ENCODE measurements at places on chromosomes 3 and 15.

DNA sequence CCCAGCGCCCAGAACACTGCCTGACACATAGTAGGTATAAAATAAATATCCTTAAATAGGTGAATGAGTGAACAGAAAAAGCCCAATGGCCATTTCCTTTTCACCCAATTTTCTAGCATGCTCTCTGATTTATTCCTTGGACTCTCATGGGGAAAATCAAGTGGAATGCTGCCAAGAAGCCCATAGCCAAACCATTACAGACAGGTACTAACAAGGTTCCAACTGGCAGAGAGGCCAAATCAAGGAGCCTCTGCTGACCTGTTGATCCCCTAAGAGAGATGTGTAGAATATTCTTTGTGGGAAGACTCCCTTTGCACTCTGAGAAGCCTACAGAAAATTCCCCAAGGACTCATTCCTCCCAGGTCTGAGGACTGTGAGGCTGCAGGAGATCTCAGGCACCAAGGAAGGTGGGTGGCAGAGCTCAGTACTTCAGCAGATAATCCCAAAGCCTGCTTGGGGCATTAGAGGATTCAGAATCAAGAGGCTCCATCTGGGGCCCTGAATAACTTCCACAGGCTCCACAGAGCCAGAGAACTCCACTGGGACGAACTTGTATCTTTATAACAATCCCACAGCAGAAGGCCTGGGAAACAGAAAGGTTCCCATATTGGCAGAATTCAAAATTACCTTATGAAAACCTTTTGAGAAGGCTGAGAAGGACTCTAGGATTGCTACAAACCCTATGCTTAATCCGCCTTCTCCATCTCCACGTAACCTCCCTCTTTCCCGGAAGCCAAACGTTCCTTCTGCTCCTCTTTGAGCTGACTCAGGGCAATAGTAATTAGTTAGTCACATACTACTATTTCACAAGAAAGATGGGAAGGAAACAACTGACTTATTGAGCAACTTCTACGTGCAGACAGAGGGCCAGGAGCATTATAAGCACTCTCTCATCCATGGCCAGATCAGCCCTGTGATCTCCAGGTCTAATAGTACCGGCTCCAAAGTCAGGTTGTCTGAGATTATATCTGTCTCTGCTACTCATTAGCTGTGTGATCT lies 34.5 kb downstream of the PRICKLE2 start:
- no peak for DNase-seq

DNA sequence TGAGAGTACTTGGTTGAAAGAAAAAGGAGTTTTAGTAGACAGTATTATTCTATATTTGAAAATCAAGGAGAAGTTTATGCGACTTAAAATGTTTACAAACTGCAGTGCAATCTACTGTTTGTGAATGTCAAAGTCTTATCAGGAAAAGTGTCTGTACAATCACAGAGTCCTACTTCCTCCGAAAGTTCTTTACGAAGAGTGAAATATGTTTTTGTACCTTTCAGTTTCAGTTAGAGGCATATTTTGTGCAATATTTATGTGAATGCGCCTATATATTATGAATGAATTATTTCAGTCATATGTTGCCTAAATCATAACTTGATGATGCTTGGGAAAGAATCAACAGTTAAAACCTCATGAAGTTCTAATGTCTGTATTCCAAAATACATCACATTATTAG lies 31.5 kb downstream of the NGRN start:
- no peak for DNase-seq

- DNase-seq = no peak
Measured at GRCh38 chr3:46934072-46934471, 42.5 kb downstream of the CCDC12 start.

- no peak for DNase-seq
Measured at GRCh38 chr15:25982736-25983135, 119.6 kb upstream of the ATP10A start.

DNA sequence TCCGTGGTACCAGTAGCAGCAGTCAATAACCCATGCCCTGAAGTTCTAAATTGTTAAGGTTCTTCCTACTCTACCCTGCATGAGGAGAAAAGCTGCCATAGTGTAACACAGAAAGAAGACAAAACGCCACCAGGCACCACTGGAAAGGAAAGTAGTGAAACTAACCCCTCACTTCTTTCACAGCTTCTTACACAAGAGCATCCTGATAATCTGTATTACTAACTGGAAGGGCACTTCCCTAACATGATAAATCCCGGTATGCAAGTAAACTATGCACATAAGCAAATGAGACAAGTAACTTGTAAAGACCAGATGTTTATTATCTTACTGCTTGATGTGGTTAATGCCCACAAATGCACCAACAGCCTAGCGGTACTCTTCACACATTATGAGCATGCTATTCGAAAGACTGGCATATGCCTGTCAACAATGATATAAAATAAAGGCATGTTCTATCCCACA lies 141.3 kb downstream of the ADAM10 start:
- no peak for DNase-seq

GRCh38 chr3:134361162-134361835 lies 12.9 kb downstream of the AMOTL2 start:
- DNase-seq = no peak

DNA sequence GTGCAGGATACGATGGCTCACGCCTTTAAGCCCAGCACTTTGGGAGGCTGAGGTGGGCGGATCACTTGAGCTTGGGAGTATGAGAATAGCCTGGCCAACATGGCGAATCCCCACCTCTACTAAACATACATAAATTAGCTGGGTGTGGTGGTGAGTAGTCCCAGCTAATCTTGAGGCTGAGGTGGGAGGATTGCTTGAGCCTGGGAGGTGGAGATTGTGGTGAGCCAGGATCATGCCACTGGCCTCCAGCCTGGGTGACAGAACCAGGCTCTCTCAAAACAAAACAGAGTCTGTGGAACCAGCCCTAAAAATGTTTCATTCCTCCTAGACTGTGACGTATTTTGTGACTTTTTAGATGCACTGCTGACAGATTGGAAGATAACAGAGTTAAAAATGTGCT lies 34.3 kb upstream of the RAD51 start:
- DNase-seq = no peak

- no peak for DNase-seq
Measured at GRCh38 chr15:96392380-96393208, 62.1 kb downstream of the NR2F2 start.

DNA sequence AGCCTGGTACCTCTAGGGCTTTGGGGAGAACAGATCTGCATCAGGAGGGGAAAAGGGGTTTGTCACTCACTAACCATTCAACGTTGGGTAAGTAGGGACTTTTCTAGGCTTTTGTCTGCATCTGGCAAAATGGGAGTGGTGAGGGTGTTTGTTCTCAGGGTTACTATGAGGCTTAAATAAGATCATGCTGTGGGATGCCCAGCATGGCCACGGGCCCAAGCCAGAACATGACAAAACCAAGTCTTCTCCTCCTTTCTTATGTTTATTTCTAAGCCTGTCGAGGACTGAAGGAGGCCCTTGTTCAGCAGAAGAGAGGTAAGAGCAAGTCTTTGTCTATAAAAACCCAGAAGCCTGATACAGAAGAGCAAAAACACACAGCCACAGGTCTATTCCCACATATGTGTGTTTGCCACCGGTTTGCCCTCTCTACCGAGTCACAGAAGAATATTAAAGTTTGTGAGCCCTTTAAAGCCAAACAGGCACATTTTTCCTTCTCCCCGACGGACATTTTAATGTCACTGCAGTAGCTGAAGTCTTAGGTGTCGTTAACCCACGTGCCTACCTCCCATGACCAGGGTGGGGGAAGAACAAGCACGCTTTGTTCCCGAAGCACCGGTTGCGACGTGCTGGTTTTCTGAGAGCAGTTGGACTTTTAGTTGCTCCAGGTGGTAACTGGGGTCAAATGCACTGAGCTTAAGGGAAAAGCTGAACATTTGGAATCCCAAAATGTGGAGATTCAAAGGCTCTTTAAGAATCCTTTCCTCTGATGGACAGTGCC lies 72.1 kb downstream of the NOX5 start:
- DNase-seq = no peak

DNA sequence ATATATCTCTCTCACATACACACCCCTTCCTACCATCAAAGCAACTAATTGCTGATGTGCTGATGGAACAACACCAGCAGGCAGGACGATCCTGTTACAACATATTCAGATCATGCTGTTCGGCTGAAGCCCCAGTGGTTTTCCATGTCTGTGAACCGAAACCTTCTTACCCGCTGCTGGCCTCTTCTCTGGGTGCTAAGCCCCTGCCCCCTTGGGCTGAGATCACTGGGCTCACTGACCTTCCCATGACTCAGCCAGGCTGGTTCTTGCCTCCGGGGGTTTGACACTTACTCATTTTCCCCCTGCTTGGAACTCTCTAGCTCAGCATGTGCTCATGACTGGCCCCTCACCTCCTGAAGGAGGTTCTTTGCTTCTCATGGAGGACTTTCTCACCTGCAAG lies 122.0 kb upstream of the RGMA start:
- no peak for DNase-seq

- DNase-seq = no peak
Measured at GRCh38 chr15:74716651-74717050, 8.7 kb downstream of the CYP1A1 start.

Measured in stimulated activated CD4-positive, alpha-beta T cell treated with anti-CD3 and anti-CD28 coated beads, Interleukin-4, amount 100 ng/mL, for 24 hours (primary cell).